GM23338 (cell line): ENCODE measurements at places on chromosomes 4 and X. TPM values are rescaled to one million over a fixed set of nuclear protein-coding genes. Genes with fewer than 3 reads are reported as not detected.

GRCh38 chr4:80619070-80619674 lies 283.6 kb downstream of the CFAP299 start:
- H3K4me1 ChIP-seq, result no peaks in the 10 kb centered on the region
- no peaks in the 10 kb centered on the region for H3K36me3 ChIP-seq
- H3K4me3 ChIP-seq, result no peak overlapping the region
- no peak overlapping the region for H3K27ac ChIP-seq
- H3K27me3 ChIP-seq, result no peaks in the 10 kb centered on the region

The AVPR2 gene
- total RNA-seq, result not detected in 2 replicates

GRCh38 chr4:2929469-2929868 lies 33.7 kb downstream of the NOP14 start:
- no peak overlapping the region for H3K4me3 ChIP-seq
- H3K27ac ChIP-seq, result peak overlapping the region; percentile 45; the same call in 1 of the 2 replicates
- 0 out of 2 replicates have a peak, but pooled peaks cover 2% of the 10 kb centered on the region for H3K4me1 ChIP-seq
- no peak for DNase-seq
- no peaks in the 10 kb centered on the region for H3K27me3 ChIP-seq
- H3K36me3 ChIP-seq, result no peaks in the 10 kb centered on the region

- H3K4me1 ChIP-seq, result peaks cover 4% of the 10 kb centered on the region; the same call in 1 of the 2 replicates
- no peak for DNase-seq
- peaks cover 8% of the 10 kb centered on the region; the same call in 1 of the 2 replicates for H3K27me3 ChIP-seq
- H3K27ac ChIP-seq, result no peak overlapping the region
- H3K36me3 ChIP-seq, result no peaks in the 10 kb centered on the region
These were observed 1.7 kb upstream of the SLC2A9 start for GRCh38 chr4:10023050-10023419.

DNA sequence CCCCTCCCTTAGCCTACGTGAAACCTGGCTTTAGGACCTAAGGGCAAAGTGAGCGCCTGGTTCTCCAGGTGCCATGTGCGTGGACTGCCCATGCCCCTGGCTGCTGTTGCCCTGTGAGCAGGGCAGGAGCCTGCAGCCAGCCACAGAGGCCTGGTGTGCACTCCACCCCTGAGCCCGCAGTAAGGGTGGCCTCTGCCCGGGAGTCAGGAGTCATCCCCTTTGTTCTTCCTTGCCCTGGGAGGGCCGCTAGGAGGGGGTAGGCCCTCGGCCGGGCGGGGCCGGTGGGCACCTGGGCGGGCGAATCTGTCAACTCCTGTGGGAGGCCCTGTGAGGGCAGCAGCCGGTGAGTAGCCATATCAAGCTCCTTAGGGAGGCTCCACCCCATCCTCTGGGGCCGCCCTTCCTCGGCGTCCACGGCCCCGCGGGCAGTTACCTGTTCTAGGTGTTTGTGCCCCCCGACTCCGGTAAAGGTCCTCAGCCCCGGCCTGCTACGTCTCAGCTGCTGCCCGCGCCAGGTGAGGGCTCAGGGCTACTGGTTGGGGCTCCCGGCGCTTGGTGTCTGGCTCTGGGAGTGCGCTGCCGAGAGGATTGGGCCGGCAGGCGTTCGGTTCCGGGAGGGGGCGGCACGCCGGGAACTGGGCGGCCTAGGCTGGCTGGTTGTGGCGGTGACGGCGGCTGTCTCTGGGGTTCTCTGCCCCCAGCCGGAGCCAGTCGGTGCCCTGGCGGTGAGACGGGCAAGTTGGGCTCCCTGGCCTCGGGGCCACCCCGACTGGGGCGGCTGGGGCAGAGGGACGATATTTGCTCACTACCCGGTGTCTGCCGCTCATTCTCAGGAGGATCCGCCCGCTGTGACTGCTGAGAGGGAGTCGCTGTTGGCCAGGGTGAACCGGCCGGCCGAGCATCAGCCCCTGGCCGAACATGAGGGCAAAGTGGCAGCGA lies 1060.2 kb downstream of the TECRL start:
- no peaks in the 10 kb centered on the region for H3K27me3 ChIP-seq
- no peak for DNase-seq
- peaks cover 27% of the 10 kb centered on the region for H3K36me3 ChIP-seq
- no peak overlapping the region for H3K4me3 ChIP-seq

The PORCN gene
- total RNA-seq, result 14.1 and 28.5 TPM in 2 replicates

DNA sequence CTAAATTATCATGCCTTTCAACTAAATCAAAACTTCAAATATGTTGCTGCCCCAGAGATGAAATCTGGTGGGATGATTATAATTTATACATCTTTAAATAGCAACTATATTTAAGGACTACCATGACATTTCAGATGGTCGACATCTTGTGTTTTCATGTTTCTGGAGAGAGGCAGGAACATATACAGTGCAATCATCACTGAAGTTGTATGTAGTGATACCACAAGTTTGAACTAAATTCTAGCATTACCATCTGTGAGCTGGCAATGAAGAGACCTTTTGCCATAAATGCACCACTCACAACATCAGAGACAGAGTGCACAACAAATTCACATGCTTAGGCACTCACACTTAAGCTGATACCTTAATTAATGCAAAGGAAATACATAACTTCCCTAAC lies 196.4 kb upstream of the GPC4 start:
- H3K4me1 ChIP-seq, result no peaks in the 10 kb centered on the region
- no peak overlapping the region for H3K27ac ChIP-seq
- H3K36me3 ChIP-seq, result no peaks in the 10 kb centered on the region
- no peaks in the 10 kb centered on the region for H3K27me3 ChIP-seq
- DNase-seq, result no peak

GRCh38 chrX:85611926-85612325 lies 232.5 kb upstream of the POF1B start:
- H3K27me3 ChIP-seq, result no peaks in the 10 kb centered on the region
- peak; percentile 13 for DNase-seq
- no peaks in the 10 kb centered on the region for H3K36me3 ChIP-seq
- no peak overlapping the region for H3K4me3 ChIP-seq

GRCh38 chr4:113371111-113371510 lies 321.7 kb downstream of the ANK2 start:
- DNase-seq, result no peak
- H3K4me1 ChIP-seq, result no peaks in the 10 kb centered on the region
- H3K4me3 ChIP-seq, result no peak overlapping the region

GRCh38 chrX:11351375-11352295 lies 58.4 kb downstream of the AMELX start:
- H3K4me3 ChIP-seq, result no peak overlapping the region
- no peaks in the 10 kb centered on the region for H3K4me1 ChIP-seq
- no peaks in the 10 kb centered on the region for H3K36me3 ChIP-seq
- no peaks in the 10 kb centered on the region for H3K27me3 ChIP-seq

The DDX53 gene
- total RNA-seq, result not detected in 2 replicates

DNA sequence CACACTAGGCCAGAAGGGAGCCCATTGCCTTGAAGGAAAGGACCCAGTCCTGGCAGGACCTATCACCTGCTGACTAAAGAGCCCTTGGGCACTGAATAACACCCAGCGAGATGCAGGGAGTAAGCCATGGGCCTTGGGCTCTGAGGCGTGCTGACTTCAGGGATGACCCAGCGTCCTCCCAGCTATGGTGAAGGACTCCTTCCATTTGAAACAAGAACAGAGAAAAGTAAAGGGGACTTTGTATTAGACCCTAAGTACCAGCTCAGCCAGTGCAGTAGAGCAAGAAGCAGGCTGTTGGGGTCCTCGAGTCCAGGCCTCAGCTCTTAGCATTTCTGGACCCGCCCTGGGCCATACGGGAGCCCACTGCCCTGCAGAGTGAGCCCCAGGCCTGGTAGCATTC lies 5.1 kb downstream of the ETDA start:
- no peaks in the 10 kb centered on the region for H3K27me3 ChIP-seq
- H3K36me3 ChIP-seq, result no peaks in the 10 kb centered on the region
- no peak for DNase-seq

The NR3C2 gene
- total RNA-seq, result 3.0 and 4.6 TPM in 2 replicates

The ARHGAP36 gene
- total RNA-seq, result 0.21 TPM in 1 of 2 replicates, not detected in the other

DNA sequence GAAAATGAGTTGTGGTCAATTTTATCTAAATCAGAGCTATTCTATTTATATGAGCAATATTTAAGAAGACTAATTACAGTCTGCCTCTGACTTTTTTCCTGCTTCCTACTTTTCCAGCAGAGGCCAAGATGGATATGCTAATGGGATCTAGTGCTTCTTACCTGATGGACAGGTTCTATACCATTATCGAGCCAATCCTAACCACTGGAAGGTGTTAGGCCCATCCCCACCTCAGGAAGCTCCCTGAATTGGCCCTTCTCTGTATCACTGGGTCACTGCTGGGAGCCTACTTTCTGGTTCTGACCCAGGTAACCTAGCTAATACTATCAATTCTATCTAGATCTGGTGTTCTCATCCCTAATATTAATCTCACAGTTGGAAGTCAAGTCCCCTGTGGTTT lies 577 bp upstream of the YIPF7 start:
- no peaks in the 10 kb centered on the region for H3K27me3 ChIP-seq
- peak; percentile 20 for DNase-seq
- H3K4me1 ChIP-seq, result no peaks in the 10 kb centered on the region
- no peak overlapping the region for H3K27ac ChIP-seq
- no peaks in the 10 kb centered on the region for H3K36me3 ChIP-seq

The SOX3 gene
- 23.3 and 25.4 TPM in 2 replicates for total RNA-seq

DNA sequence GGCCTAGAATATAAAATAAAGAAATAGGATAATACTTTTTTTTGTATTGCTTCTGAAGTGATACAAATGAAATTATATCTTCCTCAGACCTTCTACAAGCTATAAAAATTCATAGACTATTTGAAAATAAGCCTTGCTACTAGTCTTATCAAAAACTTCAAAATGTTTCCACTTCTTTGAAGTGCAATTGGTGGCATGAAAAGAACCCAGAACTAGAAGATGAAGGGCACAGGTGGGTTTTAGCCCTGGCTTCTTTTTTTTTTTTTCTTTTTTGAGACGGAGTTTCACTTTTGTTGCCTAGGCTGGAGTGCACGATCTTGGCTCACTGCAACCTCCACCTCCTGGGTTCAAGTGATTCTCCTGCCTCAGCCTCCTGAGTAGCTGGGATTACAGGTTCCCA lies 44.2 kb downstream of the GSX2 start:
- H3K4me3 ChIP-seq, result no peak overlapping the region
- DNase-seq, result no peak
- H3K4me1 ChIP-seq, result no peaks in the 10 kb centered on the region
- no peaks in the 10 kb centered on the region for H3K36me3 ChIP-seq

DNA sequence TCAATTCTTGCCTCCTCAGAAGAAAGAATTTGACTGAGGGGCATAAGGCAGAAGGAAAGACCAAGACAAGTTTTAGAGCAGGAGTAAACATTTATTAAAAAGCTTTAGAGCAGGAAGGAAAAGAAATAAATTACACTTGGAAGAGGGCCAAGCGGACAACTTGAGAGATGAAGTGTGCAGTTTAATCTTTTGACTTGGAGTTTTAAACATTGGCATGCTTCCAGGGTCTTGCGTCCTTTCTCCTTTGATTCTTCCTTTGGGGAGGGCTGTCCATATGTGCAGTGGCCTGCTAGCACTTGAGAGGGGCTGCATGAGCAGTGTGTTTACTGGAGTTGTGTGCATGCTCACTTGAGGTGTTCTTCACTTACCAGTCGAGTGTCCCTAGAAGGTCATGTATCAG lies 275.8 kb upstream of the IL1RAPL1 start:
- H3K4me1 ChIP-seq, result no peaks in the 10 kb centered on the region
- no peak overlapping the region for H3K27ac ChIP-seq

DNA sequence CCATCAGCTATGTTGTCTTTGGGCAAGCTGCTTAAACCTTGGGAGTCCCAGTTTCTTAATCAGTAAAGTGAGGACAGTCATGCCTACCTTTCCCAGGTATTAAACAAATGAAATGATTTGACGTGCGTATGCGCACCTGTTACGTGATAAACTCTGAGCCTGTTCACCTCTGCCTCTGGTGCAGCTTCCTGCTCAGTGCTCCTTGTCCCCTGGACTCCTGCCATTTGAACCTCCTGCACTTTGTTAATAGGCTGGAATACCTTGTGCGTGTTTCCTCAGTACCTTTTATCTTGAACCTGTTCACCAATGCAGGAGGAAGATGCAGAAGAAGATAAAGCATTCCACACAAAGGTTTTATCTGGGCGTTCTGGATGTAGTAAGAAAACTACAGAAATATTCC lies 211.9 kb downstream of the CEP135 start:
- no peak overlapping the region for H3K27ac ChIP-seq
- no peaks in the 10 kb centered on the region for H3K4me1 ChIP-seq
- no peak overlapping the region for H3K4me3 ChIP-seq
- H3K27me3 ChIP-seq, result no peaks in the 10 kb centered on the region

- no peak overlapping the region for H3K4me3 ChIP-seq
- no peak overlapping the region for H3K27ac ChIP-seq
These were observed 31.5 kb downstream of the TMEM271 start for GRCh38 chr4:544386-545105.

GRCh38 chrX:42149765-42150164 lies 226.4 kb upstream of the CASK start:
- DNase-seq, result no peak
- no peak overlapping the region for H3K27ac ChIP-seq
- H3K4me1 ChIP-seq, result no peaks in the 10 kb centered on the region
- no peaks in the 10 kb centered on the region for H3K27me3 ChIP-seq

The ARL13A gene
- not detected in 2 replicates for total RNA-seq

DNA sequence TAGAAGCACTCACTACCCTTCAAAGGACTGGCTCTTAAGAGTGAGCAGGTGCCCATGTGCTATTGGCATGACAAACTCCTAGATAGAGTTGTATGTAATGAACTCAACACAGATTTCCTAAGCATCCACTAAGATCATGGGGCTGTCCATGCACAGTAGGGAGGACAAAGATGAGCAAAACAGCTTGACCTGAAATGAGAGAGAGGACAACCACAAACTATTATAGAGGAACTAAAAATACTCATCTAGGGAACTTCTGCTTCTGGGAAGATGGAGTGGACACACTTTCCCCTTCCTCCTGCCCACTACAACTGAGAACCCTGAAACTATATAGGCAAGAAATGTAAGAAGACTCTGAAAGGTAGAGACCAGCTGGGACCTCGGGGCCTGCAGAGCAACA lies 20.8 kb upstream of the TMEM128 start:
- no peaks in the 10 kb centered on the region for H3K4me1 ChIP-seq
- H3K27me3 ChIP-seq, result no peaks in the 10 kb centered on the region
- H3K27ac ChIP-seq, result no peak overlapping the region
- no peak overlapping the region for H3K4me3 ChIP-seq
- H3K36me3 ChIP-seq, result peaks cover 41% of the 10 kb centered on the region
- no peak for DNase-seq

The DMRTC1B gene
- not detected in 2 replicates for total RNA-seq

DNA sequence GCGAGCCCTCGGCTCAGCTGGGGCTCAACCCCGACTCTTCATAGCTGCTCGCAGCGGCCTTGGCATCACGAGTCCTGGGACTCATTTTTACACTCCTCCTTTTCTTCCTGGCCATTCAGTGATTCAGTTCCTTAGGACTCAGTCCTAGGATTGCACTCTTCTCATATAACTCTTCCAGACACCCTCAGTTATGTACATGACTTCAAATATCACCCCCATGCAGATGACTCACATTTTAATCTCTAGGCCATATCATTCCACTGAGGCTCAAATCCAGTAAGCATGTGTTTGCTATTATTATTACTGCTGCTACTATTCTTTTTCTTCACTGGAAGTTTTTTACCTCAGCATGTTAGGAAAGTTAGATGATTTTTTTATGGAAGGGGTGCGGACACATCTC lies 14.4 kb downstream of the ITGB1BP2 start:
- H3K4me1 ChIP-seq, result no peaks in the 10 kb centered on the region
- H3K27ac ChIP-seq, result no peak overlapping the region
- no peaks in the 10 kb centered on the region for H3K36me3 ChIP-seq
- DNase-seq, result no peak
- H3K27me3 ChIP-seq, result no peaks in the 10 kb centered on the region
